Thoracic aorta (tissue), 2 donors: ENCODE measurements at places on chromosomes 11 and 22. TPM values are rescaled to one million over a fixed set of nuclear protein-coding genes. Genes with fewer than 3 reads are reported as not detected.
A peak's percentile ranks its signal among the peaks of the same experiment; 100 is the strongest.

MISFA gene
- 17.3 TPM for total RNA-seq

RIC3 gene
- 13.1 TPM for total RNA-seq

CSTF3 gene
- total RNA-seq, result 29.3 TPM

MYBPC3 gene
- not detected for total RNA-seq

KBTBD3 gene
- total RNA-seq, result 5.1 TPM

CNTN5 gene
- total RNA-seq, result 4.2 TPM

SPTY2D1 gene
- 9.6 TPM for total RNA-seq

OR2AT4 gene
- not detected for total RNA-seq

TFIP11 gene
- 60.6 TPM for total RNA-seq

HORMAD2 gene
- total RNA-seq, result not detected

GCAT gene
- total RNA-seq, result 3.9 TPM

DNA sequence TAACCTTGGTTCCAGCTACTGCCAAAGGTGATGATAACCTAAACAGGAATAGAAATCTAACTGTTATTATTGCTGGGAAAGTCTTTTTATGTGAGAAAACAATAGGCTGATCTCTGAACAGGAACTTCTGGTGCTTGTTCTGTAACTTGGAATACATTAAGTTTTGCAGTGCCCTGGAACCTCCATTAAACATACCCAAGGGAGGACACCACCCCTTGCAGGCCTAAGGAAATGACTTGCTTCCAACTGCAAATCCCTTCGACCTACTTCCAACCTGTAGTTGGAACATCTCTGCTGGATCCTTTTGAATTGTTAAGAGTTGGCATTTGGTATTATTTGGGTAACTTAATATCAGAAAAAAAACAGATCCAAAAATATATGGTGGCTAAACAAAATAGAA lies 188.4 kb upstream of the API5 start:
- H3K27ac ChIP-seq, result no peak overlapping the region
- no peak overlapping the region for H3K4me3 ChIP-seq
- DNase-seq, result no peak
- no peaks in the 10 kb centered on the region for H3K27me3 ChIP-seq
- no peaks in the 10 kb centered on the region for H3K4me1 ChIP-seq

DNA sequence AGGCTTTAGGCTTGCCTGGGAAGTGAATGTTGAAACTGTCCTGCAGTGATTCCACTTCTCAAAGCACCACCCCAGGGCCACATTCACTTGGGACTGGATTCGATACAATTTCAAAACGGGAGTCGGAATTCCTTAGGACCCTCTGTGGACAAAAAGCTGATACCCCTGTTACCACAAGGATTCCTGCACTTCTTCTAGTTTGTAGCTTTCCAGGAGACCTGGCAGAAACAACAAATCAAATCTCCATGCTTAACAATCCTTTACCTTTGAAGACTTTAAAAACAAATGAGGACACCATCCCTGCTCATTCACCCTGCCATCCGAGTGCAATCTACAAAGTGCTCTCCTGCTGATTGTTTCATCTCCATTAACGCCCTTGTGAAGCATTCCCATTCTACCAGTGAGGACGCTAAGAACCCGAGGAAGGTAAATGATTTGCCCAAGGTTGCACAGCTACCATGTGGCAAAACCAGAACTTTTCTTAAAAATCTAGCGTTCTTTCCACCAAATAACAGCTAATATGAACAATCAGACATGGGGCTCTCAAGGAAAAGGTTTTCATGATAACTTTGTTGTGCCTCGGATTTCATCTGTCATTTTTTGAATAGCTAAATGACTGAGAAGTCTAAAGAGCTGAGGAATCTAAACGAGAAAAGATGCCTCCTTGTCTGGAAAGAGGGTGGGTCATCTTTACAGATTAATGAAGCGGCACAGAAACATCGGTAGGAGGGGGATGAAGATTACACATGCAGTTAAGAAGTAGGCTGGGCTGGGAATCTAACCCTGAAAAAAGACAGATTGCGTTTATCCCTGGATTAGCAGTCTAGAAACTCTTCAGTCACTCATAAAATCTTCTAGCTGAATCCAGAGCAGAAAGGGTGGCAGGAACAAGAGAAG lies 720 bp upstream of the MPZL2 start:
- H3K4me3 ChIP-seq, result peak overlapping the region; percentile 61
- H3K36me3 ChIP-seq, result no peaks in the 10 kb centered on the region
- no peaks in the 10 kb centered on the region for H3K27me3 ChIP-seq
- DNase-seq, result no peak
- no peaks in the 10 kb centered on the region for H3K4me1 ChIP-seq
- no peak overlapping the region for H3K27ac ChIP-seq

DNA sequence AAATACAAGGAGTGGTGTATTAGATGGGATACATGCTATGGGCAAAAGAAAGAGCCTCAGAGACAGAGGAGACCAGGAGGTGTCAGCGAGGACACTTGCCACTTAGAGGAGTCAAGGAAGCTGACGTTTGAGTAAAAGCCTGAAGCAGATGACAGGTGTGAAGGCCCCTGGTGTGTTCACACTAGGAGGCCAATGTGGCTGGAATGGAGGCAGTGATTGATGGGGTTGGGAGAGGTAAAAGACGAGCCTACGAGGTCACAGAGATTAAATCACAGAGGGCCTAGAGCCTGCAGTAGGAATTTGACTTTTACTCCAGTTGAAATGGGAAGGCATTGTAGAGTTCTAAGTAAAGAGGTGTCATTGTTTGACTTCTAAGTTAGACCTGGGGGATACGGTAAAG lies 12.0 kb upstream of the GDPD5 start:
- no peaks in the 10 kb centered on the region for H3K36me3 ChIP-seq
- no peak overlapping the region for H3K27ac ChIP-seq
- no peaks in the 10 kb centered on the region for H3K27me3 ChIP-seq
- H3K4me1 ChIP-seq, result no peaks in the 10 kb centered on the region
- DNase-seq, result no peak
- H3K4me3 ChIP-seq, result no peak overlapping the region

- H3K27me3 ChIP-seq, result no peaks in the 10 kb centered on the region
- no peak overlapping the region for H3K4me3 ChIP-seq
- no peak overlapping the region for H3K27ac ChIP-seq
- peaks cover 7% of the 10 kb centered on the region for H3K4me1 ChIP-seq
- DNase-seq, result no peak
Measured at GRCh38 chr11:72969894-72970335, 155.7 kb downstream of the ATG16L2 start.

DNA sequence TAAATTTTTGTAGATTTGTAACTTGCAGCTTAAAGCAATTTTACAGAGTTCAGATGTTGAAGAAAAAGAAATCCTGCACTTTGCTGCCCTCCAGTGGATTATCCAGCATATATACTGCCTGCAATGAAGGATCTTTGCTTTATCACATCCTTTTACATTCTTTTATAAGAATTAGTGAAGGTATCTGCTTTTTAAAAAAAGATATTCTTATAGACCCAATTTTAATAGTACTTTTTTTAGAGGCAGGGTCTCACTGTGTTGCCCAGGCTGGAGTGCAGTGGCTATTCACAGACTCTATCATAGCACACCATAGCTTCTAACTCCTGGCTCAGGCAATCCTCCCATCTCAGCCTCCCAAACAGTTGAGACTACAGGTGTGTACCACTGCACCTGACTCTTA lies 60.7 kb downstream of the TTC17 start:
- H3K27me3 ChIP-seq, result no peaks in the 10 kb centered on the region
- no peak overlapping the region for H3K4me3 ChIP-seq
- H3K4me1 ChIP-seq, result no peaks in the 10 kb centered on the region
- peaks cover 8% of the 10 kb centered on the region for H3K36me3 ChIP-seq
- no peak for DNase-seq

- no peak overlapping the region for H3K4me3 ChIP-seq
- H3K27ac ChIP-seq, result no peak overlapping the region
- H3K36me3 ChIP-seq, result no peaks in the 10 kb centered on the region
- no peak for DNase-seq
- no peaks in the 10 kb centered on the region for H3K27me3 ChIP-seq
Measured at GRCh38 chr11:33940538-33940815, 48.6 kb upstream of the LMO2 start.

GRCh38 chr22:31584804-31585160 lies 77.2 kb downstream of the PISD start:
- peaks cover 10% of the 10 kb centered on the region for H3K36me3 ChIP-seq
- no peaks in the 10 kb centered on the region for H3K27me3 ChIP-seq
- DNase-seq, result no peak
- H3K4me3 ChIP-seq, result no peak overlapping the region
- H3K27ac ChIP-seq, result peak overlapping the region; percentile 41
- H3K4me1 ChIP-seq, result peaks cover 9% of the 10 kb centered on the region

DNA sequence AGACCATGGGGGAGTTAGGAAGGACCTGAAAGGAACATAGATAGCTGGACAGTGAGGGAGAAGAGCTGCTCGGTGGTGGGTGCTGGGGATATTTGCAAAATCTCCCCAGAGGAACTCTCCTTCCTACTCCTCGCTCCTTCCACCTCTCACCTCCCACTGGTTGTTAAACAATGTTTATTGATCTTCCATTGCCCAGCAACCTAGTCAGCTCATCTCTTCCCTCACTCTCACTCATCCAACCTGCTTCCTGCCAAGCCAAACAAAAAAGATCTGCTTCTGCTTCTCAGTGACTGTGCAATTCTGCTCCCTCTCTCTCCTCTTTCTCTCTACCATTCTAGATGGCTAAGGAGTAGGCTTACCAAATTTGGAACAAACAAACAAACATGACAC lies 115.0 kb downstream of the SLC1A2 start:
- no peak for DNase-seq
- no peak overlapping the region for H3K4me3 ChIP-seq
- H3K4me1 ChIP-seq, result no peaks in the 10 kb centered on the region
- no peak overlapping the region for H3K27ac ChIP-seq
- no peaks in the 10 kb centered on the region for H3K27me3 ChIP-seq

DNA sequence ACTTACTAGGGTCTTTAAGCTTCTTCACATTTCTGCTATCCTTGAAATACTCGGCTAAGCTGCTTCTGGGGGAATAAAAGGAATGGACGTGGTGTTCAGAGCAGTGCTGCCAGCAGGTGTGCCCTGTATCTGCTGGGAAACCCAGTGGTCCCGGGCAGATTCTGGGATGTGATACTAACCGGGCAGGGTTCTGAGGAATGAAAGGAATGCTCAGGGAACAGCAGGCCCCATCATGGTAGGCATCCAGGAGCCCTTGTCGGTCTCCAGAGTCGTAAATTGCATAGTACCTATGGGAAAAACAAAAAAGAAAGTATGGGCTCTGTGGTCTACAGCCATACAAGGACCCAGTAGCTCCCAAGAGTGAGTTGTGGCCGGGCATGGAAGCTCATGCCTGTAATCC lies 4.5 kb upstream of the TMEM223 start:
- no peak overlapping the region for H3K27ac ChIP-seq
- H3K36me3 ChIP-seq, result peaks cover 84% of the 10 kb centered on the region
- no peak for DNase-seq
- no peak overlapping the region for H3K4me3 ChIP-seq
- H3K27me3 ChIP-seq, result no peaks in the 10 kb centered on the region
- peaks cover 10% of the 10 kb centered on the region for H3K4me1 ChIP-seq

- no peaks in the 10 kb centered on the region for H3K27me3 ChIP-seq
- H3K4me1 ChIP-seq, result no peaks in the 10 kb centered on the region
- no peak overlapping the region for H3K27ac ChIP-seq
- no peak for DNase-seq
Measured at GRCh38 chr11:134503100-134503499, 91.1 kb upstream of the B3GAT1 start.

DNA sequence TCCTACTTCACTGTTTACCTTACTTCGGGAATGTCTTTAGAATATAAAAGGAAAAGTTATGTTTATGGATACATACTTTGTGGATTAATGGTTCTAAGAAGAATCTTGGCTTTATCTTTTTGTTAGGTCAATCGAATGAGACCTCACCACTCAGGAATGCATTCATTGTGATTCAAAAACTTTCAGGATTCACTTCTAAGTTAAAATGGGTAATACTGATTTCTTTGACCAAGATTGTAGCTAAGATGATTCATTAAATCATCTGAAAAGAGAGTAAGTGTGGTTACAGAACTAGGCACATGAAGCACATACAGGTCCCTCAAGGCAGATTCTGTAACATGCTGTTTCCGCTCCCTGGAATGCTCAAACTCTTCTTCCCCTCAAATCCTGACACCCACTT lies 716.4 kb downstream of the KCNA4 start:
- peak overlapping the region; percentile 24 for H3K27ac ChIP-seq
- no peaks in the 10 kb centered on the region for H3K36me3 ChIP-seq
- H3K27me3 ChIP-seq, result no peaks in the 10 kb centered on the region
- H3K4me3 ChIP-seq, result no peak overlapping the region
- DNase-seq, result no peak
- peaks cover 9% of the 10 kb centered on the region for H3K4me1 ChIP-seq

GRCh38 chr11:40253166-40253565 lies 1206.3 kb downstream of the LRRC4C start:
- no peak overlapping the region for H3K27ac ChIP-seq
- no peaks in the 10 kb centered on the region for H3K27me3 ChIP-seq
- H3K4me3 ChIP-seq, result no peak overlapping the region
- no peaks in the 10 kb centered on the region for H3K4me1 ChIP-seq

- H3K36me3 ChIP-seq, result no peaks in the 10 kb centered on the region
- no peak overlapping the region for H3K4me3 ChIP-seq
- H3K27ac ChIP-seq, result no peak overlapping the region
Measured at GRCh38 chr11:121237686-121238658, 54.6 kb upstream of the SC5D start.

- H3K27me3 ChIP-seq, result no peaks in the 10 kb centered on the region
- no peak overlapping the region for H3K27ac ChIP-seq
- no peak for DNase-seq
Measured at GRCh38 chr11:106086135-106086534, 8.7 kb downstream of the AASDHPPT start.

GRCh38 chr11:76030968-76031590 lies 175.2 kb downstream of the WNT11 start:
- peaks cover 5% of the 10 kb centered on the region for H3K4me1 ChIP-seq
- no peak overlapping the region for H3K4me3 ChIP-seq
- no peak overlapping the region for H3K27ac ChIP-seq
- H3K36me3 ChIP-seq, result no peaks in the 10 kb centered on the region

DNA sequence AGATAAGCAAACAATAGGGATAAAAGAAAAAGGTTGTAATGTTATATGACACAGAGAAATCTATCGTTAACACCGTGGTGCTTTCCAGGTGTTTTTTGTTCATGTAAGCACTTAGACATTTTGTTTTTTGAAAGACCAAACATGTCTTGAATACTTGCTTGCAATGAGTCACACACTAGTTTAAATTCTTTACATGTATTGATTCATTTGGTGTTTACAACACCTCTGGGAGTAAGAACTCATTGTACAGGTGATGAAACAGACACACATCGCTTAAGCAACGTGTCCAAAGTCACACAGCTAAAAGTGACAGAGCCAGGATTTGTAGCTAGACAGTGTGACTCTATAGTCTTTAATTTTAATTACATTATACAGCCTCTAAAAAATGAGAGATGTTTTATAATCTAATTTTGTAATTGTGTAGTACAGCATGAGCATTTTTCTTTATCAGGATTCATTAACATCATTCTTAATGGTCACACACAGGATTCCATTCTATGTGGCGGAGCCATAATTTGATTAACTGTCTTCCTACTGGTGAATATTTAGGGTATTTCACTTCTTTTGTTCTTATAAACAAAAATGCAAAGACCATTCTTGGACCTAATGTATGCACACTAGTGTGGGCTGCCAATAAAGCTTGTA lies 148.8 kb downstream of the DBX1 start:
- H3K36me3 ChIP-seq, result peaks cover 11% of the 10 kb centered on the region
- H3K4me3 ChIP-seq, result no peak overlapping the region
- H3K27me3 ChIP-seq, result no peaks in the 10 kb centered on the region
- H3K4me1 ChIP-seq, result peaks cover 14% of the 10 kb centered on the region
- no peak overlapping the region for H3K27ac ChIP-seq
